ENCODE measurements at places on chromosomes 16 and 17.

- DNase-seq: no peak
Measured at GRCh38 chr17:48748718-48749566, 20.4 kb upstream of the HOXB13 start.

- no peak for DNase-seq
Measured at GRCh38 chr16:88351491-88352101, 31.2 kb upstream of the ZNF469 start.

GRCh38 chr16:10791048-10791447, 27.5 kb downstream of the TVP23A start:
- peak; percentile 74 for DNase-seq

GRCh38 chr16:9836118-9836736, 346.0 kb downstream of the GRIN2A start:
- no peak for DNase-seq

DNA sequence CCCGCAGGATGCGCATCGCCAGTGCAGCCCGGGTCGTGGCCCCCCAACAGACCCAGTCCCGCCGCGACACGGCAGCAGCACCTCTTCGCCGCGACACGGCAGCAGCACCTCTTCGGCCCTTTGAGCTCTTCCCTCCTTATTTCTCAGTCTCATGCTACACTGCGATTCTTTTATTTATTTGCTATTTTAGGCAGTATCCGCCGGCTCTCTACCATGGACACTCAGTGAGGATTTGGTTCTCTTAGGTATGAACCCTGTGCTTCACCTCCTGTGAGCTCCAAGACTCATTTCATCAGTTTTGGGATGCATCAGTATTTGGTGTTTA, 8.3 kb upstream of the MAP2K3 start:
- DNase-seq: no peak
